ENCODE measurements at places on chromosomes 12 and 14. TPM values are rescaled to one million over a fixed set of nuclear protein-coding genes. Genes with fewer than 3 reads are reported as not detected.

GPD1 gene
- 4.6 TPM for total RNA-seq

KRT83 gene
- total RNA-seq: not detected

- no peak for DNase-seq
- H3K36me3 ChIP-seq: no peaks in the 10 kb centered on the region
- H3K27ac ChIP-seq: no peak overlapping the region
- H3K27me3 ChIP-seq: peaks cover 5% of the 10 kb centered on the region
Observed at GRCh38 chr14:91545946-91546716, 36.0 kb upstream of the PPP4R3A start.

- H3K27me3 ChIP-seq: no peaks in the 10 kb centered on the region
- peak; percentile 35 for DNase-seq
- H3K4me1 ChIP-seq: no peaks in the 10 kb centered on the region
- H3K27ac ChIP-seq: no peak overlapping the region
Observed at GRCh38 chr14:21978184-21978998, 304.8 kb upstream of the OR4E1 start.

DNA sequence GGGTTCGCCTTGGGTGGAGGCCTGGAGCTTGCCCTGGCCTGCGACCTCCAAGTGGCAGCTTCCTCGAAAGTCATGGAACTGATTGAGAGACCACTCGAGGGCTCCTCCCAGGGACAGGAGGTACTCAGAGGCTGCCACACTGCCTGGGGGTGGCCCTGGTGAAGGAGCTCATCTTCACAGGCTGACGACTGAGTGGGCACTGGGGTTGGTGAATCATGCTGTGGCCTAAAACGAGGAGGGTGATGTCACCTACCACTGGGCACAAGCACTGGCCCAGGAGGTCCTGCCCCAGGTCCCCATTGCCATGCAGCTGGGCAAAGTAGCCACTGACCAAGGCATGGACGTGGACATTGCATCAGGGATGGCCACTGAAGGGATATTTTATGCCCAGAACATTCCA, 32.1 kb downstream of the ITPR2 start:
- no peak overlapping the region for H3K27ac ChIP-seq
- no peaks in the 10 kb centered on the region for H3K27me3 ChIP-seq
- no peak for DNase-seq
- no peak overlapping the region for H3K4me3 ChIP-seq
- no peaks in the 10 kb centered on the region for H3K36me3 ChIP-seq
